ENCODE measurements at places on chromosomes 3 and 15.

- no peak for DNase-seq
Observed at GRCh38 chr3:11206316-11206715, 52.0 kb downstream of the HRH1 start.

- peak; percentile 69 for DNase-seq
Observed at GRCh38 chr3:97822359-97822775, 556 bp downstream of the CRYBG3 start.

- DNase-seq = no peak
Observed at GRCh38 chr3:148173851-148174250, 523.9 kb upstream of the AGTR1 start.

- no peak for DNase-seq
Observed at GRCh38 chr3:181725830-181726229, 14.1 kb downstream of the SOX2 start.

GRCh38 chr3:187741403-187742350, 3.6 kb downstream of the BCL6 start:
- DNase-seq = peak; percentile 81

DNA sequence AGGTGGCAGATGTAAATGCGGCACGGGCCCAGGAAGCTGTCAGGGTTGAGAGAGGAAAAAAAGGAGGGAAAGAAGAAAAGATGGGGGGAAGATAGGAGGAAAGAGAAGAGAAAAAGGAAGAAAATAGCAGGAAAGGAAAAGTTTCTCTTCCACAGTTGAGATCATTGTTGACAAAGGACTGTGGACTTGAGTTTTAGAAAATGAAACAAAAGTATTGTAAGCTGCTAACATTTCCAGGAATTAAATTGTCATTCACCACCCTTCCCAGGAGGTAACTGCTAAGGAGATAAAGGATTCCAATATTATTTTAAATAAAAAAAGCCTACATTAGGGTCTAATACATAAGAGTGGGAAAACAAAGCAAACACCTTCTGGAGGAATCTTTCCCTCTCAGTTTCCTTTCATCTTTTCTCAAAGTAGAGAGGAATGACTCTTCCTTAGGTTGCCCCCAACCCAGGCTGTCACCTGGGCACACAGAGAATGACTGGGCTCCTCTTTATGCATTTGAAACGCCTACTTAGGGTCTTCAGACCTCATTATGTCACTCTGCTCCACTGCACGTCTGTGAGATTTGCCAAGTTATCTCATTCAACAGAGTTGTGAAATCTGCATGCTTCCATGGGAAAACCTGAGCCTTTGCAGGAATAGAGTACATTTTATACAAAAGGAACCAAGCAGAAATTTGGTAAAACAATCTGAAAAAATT, 194.0 kb downstream of the TNIK start:
- no peak for DNase-seq

DNA sequence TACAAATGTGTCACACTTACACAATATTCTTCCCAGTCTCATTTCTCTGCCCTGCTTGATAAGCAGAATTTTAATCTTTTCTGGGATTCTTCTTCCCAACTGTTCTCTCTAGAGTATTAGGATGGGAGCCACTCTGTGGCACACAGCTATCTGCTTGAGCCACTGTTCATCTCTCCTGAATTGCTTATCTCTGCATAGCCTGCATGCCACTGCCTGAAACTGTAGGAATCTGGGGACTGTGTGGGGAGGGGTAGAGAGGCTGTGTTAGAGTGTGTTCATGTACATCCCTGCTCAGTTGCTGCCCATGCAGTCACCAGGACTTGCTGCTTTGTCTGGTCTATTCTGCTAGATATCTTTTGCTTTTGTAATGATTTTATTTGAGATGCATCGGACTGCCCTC, 2.3 kb upstream of the OR4F6 start:
- no peak for DNase-seq

- no peak for DNase-seq
Observed at GRCh38 chr3:184491011-184491576, 70.5 kb upstream of the EPHB3 start.

- DNase-seq = peak; percentile 48
Observed at GRCh38 chr3:66797889-66798560, 200.1 kb upstream of the KBTBD8 start.

- peak; percentile 89 for DNase-seq
Observed at GRCh38 chr15:29821416-29822099, 710 bp downstream of the TJP1 start.

- DNase-seq = peak; percentile 91
Observed at GRCh38 chr15:41019174-41019573, 65.9 kb downstream of the CHAC1 start.

DNA sequence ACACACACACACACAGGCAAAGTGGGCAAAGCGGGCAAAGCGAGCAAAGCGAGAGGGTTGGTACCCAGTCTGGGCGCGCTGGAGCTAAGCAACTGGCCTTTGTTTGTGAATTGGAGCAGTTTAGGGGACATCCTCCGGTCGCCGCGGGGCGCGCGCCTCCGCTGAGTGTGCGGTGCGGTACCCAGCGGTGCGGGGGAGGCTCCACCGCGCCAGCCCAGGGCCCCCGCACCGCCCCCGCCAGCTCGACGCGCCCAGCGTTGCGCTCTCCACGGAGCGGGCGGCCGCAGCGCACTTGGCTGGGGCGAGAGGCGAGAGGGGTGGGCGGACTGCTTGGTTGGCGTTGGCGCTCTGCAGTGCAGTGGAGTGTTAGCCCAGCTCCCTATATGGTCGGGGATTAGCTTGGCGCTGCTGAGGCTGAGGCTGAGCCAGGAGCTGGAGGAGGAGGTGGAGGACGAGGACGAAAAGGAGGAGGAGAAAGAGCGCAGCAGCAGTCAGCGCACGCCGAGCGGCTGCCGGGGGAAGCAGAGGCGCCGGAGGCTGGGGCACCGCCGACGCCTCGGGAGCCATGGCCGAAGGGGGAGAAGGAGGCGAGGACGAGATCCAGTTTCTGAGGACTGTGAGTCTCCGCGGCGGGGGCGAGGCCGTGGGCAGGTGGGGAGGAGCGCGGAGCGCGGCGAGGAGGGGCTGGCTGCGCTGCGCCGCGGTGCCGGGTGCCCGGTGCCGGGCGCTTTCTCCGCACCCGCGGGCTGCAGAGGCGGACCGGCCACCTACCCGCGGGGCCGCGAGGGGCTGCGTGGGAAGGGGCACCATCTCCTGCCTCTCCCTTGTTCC, at the start of gene RYR3:
Gene RYR3, plus strand, starts transcription at position 487 of the 831 bp plus-strand sequence. Its CDS starts 79 bp downstream, at position 566.
- no peak for DNase-seq

DNA sequence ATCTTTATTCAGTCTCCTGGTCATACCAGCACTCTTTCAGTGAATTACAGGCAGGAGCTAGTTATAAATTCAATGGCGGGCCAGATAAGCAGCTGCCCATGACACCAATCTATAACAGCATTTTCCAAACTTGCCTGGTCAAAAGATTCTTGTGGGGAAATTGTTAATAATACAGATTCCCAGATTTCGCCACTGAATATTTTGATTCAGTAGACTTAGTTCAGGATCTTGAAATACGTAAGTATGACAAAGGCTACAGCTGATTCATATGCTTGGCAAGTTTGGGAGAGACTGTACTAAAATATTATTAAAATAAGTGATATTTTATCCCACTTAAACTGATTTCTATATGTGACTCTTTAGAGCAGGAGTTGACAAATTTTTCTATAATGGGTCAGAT, 119.3 kb downstream of the TMCO5A start:
- no peak for DNase-seq

DNA sequence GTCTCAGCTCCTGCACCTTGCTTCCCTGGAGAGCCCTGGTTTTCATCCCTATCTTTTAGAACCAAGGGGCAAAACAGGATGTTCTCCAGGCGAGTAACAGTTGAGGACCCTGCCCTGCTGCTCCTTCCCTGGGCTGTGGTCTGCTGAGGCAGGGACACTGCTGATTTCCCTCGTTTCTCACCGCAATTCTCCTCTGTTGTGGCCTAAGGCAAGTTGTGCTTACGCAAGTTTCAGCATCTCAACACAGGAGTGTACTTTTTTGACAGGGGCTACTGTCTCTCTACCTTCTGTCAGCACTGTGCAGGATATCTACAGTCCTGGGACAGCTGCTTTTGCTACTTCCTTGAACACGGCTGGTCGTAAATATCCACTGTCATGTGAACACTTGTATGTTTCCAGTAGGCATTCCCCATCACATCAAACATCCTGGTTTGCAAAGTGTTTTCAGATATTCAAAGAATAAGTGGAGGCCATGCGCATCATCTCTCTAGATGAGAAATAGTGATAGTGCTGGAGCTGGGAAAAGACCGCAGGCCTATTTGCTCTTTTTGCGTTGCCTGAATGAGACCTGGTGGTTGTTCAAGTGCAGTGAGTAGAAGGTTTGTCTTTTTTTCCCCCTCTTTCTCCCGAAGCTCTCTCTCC, 110.1 kb upstream of the PLXNA1 start:
- no peak for DNase-seq

DNA sequence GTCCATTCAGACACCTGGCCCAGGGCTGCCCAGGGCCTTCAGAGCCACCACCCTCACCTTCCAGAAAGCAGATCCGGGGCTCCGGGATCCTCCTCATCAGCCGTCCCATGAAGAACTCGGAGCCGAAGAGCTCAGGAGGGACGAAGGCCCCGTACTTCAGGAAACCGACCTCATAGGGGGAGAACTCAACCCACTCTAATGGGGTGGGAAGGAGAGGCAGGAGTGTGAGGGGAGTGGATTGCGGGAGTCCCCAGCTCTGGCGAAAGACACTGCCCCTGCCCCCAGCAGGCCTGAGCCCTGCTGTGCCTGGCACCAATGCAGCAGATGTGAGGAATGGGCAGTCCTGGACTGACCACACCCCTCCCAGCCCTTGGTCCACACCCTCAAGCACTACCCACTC, 22.6 kb downstream of the PLA2G4D start:
- DNase-seq = no peak

GRCh38 chr15:96369825-96370621, 39.5 kb downstream of the NR2F2 start:
- DNase-seq = no peak

GRCh38 chr15:77993374-77993911, 84.1 kb downstream of the TBC1D2B start:
- no peak for DNase-seq

- DNase-seq = no peak
Observed at GRCh38 chr3:14929310-14930074, 17.9 kb upstream of the NR2C2 start.

GRCh38 chr3:194957743-194958240, 272.1 kb downstream of the FAM43A start:
- no peak for DNase-seq

DNA sequence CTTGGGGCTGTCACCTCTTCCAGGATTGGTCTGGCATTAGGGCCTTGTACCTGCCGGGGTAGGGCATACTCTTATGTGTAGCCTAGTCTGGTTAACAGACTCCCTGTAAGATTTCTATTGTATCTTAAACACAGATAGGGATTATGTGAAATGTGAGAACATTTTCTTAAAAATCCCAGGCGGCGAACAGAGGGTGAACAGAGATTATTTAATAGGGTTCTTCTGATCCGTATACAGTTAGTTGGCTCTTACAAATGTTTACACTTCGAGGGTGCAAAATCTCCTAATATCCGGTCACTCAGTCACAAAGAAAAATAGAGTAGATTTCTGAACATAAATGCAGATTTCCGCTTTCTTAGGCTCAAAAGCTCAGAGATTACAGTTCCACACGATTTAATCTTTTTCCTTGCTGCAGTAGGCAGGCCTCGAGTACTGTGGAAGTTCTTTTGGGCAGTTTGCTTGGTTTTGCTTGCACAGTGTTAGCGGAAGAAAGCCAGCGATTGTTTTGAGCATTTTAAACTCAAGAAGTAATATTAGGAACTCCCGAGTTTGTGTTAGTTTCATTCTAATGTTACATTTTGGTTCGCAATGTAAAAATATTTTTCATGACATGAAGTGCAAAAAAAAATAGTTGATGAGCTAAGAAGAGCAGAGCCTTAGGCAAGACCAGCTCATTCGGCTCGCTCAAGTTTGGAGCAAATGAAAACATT, 993 bp downstream of the PLCL2 start:
- peak; percentile 38 for DNase-seq

DNA sequence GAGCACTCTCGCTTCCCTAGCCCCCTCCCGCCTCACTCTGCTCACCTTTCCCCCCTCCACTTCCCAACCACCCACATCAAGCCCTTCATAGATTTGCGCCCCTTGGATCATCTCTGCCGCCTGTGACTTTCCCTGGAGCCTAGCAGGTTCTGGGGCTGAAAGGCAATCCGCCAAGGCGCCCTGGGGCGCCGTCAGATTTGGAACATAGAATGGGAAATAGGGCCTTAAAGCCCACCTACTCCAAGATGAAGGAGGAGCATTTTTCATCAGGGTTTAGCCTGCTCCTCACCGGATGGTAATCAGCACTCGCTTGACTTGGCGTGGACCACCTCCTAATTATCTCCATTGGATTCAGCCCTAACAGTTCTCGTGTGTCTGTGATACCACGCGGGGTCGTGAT, 1.3 kb downstream of the CPNE4 start:
- no peak for DNase-seq

GRCh38 chr15:73987250-73987649, 4.8 kb downstream of the STOML1 start:
- DNase-seq = no peak

GRCh38 chr3:170507063-170507462, 78.8 kb downstream of the SLC7A14 start:
- no peak for DNase-seq

DNA sequence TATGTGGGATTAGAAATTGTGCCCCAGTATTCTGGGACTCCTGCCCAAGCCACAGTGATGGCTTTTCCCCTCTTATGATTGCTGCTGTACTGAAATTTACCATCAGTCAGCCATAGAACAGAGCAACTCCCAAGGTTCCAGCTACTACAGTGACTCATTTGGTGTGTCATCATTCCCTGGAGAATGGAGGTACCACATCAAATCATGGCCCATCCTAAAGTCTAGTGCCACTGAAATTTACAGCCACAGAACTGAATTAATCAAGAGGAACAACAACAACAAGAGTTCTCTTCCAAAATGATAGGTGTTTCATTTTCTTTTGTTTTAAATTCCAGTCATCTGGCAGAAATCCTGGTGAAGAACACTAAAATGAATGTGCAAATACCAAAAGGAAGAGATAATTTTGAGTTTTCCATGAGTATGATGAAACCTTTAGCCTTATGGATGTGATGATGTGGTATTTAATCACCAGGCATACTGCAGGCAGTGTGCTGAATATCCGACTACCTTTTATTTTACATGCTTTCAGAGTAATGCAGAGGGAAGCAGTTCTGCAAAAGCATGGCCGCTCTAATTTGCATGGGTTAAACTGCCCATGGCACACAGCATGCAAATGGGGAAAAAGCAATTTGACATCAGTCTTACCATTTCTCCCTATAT, 75.6 kb upstream of the SLC2A2 start:
- no peak for DNase-seq

- DNase-seq = no peak
Observed at GRCh38 chr15:98150536-98150935, 190.0 kb downstream of the ARRDC4 start.

DNA sequence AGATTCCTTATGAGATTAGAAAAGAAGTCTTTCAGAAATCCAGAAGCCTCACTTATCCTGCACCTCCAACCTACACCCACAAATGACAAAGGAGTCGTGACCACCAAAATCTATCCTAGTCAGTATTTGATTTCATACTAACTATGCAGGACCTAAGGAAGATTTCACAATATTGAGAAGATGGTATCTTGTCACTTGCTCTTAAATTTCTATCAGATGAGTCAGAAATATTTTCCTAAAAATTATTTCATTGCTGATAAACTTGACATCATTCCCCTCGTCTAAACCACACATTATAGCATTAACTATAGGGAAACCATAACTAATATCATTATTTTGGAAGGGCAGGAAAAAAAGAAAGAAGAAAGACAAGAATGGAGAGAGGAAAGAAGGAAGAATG, 138.0 kb upstream of the THBS1 start:
- DNase-seq = no peak

- DNase-seq = no peak
Observed at GRCh38 chr3:3800685-3801493, 1.7 kb downstream of the LRRN1 start.

Measured in endothelial cell of umbilical vein (primary cell).